Hindlimb muscle (tissue), 1 donor: ENCODE measurements at places on chromosomes 6 and 20. TPM values are rescaled to one million over a fixed set of nuclear protein-coding genes. Genes with fewer than 3 reads are reported as not detected.

- DNase-seq, result no peak
Measured at GRCh38 chr6:107653183-107653580, 163.3 kb downstream of the SOBP start.

DNA sequence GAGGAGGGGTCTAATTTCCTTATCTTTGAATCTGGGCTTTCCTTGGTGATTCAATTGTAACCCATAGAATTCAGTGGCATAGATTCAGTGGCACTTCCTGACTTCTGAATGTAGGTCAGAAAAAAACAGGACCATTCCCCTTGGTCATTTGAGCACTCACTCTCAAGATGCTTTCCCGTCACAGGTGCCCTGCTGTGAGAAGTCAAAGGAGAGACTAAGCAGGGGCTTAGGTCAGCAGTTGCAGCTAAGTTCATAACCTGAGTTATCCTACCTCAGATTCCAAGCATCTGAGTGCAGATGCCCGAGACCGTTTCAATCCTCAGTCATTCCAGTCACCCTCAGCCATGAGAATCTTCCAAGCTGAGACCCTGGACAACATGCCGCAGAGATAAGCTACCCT, 506.6 kb downstream of the FRK start:
- DNase-seq, result no peak

GRCh38 chr6:116611056-116611455, 5.2 kb upstream of the RSPH4A start:
- DNase-seq, result no peak

GRCh38 chr6:134315189-134315588, 2.7 kb downstream of the SGK1 start:
- no peak for DNase-seq

The KIF25 gene
- polyA plus RNA-seq, result 0.99 TPM

The OOEP gene
- 0.36 TPM for polyA plus RNA-seq

GRCh38 chr6:132604635-132605152, 15.2 kb upstream of the TAAR5 start:
- no peak for DNase-seq

GRCh38 chr6:84763003-84763885, 1.2 kb downstream of the TBX18 start:
- DNase-seq, result peak; percentile 77

GRCh38 chr20:59631751-59632540, 27.6 kb downstream of the PHACTR3 start:
- DNase-seq, result no peak

The SSTR4 gene
- not detected for polyA plus RNA-seq

GRCh38 chr6:156250593-156250992, 526.6 kb upstream of the ARID1B start:
- DNase-seq, result no peak

The RBM24 gene
- 380 TPM for polyA plus RNA-seq

DNA sequence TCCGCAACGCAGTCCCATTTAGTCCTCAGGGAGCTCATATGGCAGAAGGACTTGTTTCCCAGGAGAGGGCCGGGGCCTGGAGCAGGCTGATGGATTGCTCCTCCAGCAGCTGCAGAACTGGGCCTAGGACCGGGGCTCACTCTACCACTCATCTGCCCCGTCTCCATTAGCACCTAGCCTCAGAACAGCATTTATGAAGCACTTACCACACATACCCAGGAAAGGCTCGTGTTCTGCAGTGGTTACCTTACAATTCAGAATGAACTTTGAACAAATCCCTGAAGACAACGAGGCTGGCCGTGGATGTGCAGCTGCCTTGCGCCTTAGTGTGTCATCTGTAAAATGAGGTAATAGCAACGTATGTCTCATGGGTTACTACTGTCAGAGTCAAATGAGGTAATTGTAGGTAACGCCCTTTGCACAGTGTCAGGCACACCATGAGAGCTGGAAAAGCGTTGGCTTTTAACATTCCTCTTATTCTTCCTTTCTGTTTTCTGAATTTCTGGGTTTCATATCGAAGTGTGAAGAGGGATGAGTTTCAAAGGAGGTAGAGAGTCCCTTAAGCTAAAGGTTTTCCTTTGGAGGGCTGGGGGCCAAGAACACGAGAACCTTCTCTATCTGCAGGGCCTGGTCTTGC, 46.3 kb upstream of the CD93 start:
- no peak for DNase-seq

The OR2H2 gene
- polyA plus RNA-seq, result not detected

GRCh38 chr6:143528164-143528811, 16.8 kb upstream of the FUCA2 start:
- DNase-seq, result no peak

DNA sequence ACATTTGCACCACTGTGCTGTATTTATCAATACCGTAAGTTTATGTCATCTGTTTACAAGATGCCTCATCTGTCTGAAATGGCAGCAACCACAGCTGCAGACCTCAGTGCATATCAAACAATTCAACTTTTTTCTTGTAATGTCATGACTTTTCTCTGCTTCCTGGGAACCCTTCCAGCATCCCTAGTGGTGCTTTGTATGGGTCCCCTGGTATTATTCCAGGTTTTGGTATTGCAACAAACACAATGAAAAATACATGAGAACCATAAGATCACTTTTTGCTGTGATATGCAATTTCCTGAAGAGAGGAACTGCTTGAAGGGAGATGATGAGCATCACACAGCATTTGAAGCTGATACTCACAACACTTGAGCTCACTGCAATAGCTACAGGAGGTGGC, 12.0 kb upstream of the TXNDC5 start:
- no peak for DNase-seq
